ENCODE measurements at places on chromosomes 11 and 22. TPM values are rescaled to one million over a fixed set of nuclear protein-coding genes. Genes with fewer than 3 reads are reported as not detected.

- no peak for DNase-seq
Measured at GRCh38 chr11:83021780-83022125, 49.9 kb downstream of the RAB30 start.

- no peak for DNase-seq
Measured at GRCh38 chr11:27460158-27460978, 12.2 kb downstream of the LGR4 start.

The BLID gene
- not detected for polyA plus RNA-seq

GRCh38 chr22:24087071-24087795, 76.1 kb downstream of the CABIN1 start:
- DNase-seq = no peak

GRCh38 chr11:65394125-65394536, 7.7 kb downstream of the FRMD8 start:
- no peak for DNase-seq

- no peak for DNase-seq
Measured at GRCh38 chr22:35128637-35129036, 62.7 kb downstream of the ISX start.

DNA sequence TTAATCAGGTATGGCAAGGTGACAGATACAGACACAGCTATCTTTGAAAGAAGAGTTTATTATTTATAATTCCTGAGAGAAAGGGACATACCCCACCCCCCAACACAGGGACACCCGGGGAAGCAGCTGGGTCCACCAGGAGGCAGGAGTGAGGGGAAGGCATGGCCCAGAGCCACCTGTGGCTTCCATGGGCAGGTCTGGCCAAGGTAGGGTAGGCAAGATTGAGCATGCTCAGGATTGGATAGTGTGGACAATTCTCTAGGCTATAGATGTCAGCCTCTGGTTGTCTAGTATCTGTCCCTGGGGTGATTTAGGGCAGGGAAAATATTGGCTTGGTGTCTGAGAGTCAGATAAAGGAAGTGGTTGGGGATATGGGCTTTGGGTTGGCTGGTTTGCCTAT, 27.5 kb upstream of the SMIM35 start:
- DNase-seq = no peak

The ANGPTL5 gene
- polyA plus RNA-seq = not detected

GRCh38 chr22:41429232-41429950, 17.2 kb downstream of the TOB2 start:
- no peak for DNase-seq

- no peak for DNase-seq
Measured at GRCh38 chr11:17267576-17267975, 9.0 kb upstream of the NUCB2 start.

DNA sequence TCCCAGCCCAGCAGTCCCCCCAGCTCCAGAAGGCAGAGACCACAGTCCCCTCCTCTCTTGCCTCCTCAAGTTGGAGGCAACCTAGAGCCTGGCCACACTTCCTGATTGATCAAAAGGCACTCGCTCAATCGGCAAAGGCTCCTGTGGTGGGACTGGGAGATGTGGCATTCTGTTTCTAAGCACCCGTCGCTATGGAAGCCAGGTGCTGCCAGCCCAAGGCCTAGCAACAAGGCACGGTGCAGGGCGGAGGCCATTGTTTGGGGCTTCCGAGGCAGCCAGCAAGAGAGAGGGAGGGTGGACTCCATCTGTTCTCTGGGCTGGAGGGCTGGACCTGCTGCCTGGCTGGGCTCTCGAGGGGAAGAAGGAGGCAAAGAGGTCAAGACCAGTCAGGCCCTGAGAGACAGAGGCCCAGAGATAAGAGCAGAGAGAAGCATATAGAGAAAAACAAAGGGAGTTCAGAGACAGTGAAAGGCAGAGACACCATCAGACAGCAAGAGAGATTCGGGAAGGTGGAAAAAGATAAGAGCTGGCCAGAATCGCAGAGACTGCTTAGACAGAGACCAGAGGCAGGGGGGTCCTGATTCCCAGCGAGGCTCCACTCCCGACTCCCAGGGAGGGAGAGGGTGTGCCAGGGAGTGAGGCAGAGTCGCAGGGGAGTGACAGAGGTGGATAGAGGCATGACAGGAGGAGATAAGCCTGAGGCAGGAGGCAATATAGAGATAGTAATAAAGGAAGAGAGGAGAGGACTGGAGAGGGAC, 21.2 kb downstream of the PDE2A start:
- no peak for DNase-seq

DNA sequence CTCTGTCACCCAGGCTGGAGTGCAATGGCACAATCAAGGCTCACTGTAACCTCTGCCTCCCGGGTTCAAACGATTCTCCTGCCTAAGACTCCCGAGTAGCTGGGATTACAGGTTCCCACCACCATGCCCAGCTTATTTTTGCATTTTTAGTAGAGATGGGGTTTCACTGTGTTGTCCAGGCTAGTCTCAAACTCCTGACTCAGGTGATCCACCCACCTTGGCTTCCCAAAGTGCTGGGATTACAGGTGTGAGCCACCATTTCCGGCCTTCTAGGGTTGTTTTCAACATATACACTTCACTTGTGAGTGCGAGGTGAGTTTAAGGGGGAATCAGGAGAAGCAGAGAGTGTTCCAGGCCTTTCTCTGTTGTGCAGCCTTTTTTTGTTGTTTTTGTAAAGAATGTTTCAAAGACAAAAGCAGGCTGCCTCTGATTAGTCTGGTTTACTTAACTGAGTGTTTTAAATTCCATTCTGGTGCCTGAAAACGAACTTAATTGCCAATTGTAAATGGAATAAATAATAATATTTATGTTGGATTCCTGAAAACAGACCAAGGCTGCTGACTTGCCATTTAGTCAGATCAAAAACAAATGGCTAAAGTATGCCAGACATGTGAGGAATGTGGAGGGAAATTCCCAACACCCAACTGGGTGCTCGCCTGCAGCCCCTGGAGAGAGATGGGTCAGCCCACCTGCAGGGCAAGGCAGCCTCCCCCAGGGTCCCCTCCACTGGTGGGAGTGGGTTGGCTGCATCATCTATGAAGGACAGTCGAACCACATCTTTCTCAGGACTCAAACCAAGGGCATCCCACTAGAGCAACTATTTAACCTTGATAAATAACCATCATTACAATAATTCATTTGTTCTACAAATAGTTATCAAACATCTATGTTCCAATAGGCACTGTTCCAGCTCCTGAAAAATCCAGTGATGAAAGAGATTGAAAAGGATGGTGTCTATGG, 4.6 kb upstream of the RANGAP1 start:
- no peak for DNase-seq

- DNase-seq = no peak
Measured at GRCh38 chr11:113161711-113162591, 152.4 kb upstream of the TTC12 start.

DNA sequence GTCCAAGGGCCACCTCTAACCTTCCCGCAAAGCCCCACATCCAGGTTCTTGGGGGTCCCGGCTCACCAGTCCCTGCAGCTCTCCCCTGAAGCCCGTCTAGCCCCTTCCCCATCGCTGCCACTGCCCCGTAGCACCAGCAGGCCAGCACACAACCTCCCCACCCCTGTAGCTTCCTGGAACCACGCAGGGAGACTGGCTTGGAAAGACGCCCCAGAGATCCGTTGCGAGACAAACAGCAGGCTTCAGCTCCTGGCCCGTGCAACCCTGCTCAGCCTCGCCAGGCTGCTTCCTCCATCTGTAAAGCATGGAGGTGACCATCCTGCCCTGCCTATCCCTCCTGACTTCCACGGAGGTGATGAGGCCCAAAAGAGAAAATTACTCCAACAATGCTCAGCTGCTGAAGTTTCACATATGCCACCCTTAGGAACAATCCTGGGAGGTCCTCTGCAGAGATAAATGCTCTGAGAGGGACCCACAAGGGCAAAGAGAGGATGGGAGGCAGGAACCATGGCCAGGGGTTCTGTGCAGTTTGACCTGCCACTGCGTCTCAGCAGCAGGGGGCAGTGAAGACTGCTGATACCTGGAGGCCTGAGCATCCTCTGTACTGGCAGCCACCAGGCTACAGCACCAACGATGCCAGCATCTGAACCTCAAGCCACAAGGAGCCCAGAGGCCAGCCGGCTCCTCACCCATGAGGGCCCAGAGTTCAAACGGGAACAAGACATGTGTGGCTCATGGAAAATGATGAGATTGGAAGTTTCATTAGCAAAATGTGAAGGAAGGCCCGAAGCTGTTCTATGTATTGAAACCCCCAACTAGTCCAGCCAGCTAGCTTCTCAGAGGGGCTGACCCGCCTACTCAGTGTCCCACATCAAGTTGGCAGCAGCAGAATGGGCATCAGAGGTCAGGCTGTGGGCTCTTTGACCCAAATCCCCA, 16.1 kb downstream of the DGCR2 start:
- DNase-seq = no peak

- no peak for DNase-seq
Measured at GRCh38 chr11:9678576-9678975, 14.7 kb downstream of the SWAP70 start.

- DNase-seq = peak; percentile 86
Measured at GRCh38 chr11:44911029-44911814, 39.5 kb downstream of the TP53I11 start.

DNA sequence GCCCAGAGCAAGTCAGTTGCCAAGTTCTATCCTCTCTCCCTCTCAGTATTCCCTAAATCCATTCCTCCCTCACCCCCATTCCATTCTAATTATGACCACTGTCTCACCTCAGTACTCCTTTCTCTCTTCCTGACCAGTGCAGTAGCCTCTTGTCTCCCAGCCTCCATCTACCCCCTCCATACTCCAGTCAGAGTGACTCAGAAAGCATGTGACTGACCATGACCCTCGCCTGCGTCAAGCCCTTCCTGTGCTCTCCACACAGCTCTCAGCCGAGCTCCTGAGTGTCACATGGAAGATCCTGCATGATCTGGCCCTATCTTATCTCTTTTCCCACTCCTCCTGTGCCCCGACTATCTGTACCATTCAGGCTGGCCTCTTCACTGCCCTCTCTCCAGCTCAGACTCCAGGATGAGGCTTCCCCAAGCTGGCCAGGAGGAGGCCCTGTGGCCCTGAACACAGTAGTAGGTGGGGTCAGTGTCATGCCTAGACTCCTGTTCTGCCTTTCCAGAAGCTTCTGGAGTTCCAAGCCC, 42.6 kb downstream of the NEU3 start:
- DNase-seq = no peak

The C1QTNF5 gene
- 27.6 TPM for polyA plus RNA-seq

The SMTNL1 gene
- polyA plus RNA-seq = 148 TPM

DNA sequence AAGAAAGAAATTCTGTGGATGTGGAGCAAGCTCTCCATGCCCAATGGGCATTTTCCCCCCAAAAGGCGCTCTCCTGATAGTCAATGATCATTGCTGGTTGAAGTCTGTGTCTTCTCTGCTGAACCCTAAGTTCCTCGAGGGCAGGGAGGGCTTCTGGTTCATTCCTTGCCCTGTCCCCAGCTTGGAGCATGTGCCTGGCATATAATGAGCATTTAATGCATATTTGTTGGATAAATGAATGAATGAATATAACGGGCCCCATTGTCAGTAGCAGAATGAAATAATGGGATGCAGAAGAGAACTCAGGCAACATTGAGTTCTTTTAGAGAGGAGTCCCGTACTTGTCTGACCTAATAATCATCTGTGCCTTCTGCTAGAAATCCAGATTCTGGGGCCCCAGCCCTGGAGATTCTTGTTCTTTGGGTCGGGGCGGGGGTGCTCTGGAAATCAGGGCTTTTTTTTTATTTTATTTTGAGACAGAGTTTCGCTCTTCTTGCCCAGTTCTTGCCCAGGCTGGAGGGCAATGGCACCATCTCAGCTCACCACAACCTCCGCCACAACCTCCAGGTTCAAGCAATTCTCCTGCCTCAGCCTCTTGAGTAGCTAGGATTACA, 64.4 kb downstream of the CD82 start:
- no peak for DNase-seq

DNA sequence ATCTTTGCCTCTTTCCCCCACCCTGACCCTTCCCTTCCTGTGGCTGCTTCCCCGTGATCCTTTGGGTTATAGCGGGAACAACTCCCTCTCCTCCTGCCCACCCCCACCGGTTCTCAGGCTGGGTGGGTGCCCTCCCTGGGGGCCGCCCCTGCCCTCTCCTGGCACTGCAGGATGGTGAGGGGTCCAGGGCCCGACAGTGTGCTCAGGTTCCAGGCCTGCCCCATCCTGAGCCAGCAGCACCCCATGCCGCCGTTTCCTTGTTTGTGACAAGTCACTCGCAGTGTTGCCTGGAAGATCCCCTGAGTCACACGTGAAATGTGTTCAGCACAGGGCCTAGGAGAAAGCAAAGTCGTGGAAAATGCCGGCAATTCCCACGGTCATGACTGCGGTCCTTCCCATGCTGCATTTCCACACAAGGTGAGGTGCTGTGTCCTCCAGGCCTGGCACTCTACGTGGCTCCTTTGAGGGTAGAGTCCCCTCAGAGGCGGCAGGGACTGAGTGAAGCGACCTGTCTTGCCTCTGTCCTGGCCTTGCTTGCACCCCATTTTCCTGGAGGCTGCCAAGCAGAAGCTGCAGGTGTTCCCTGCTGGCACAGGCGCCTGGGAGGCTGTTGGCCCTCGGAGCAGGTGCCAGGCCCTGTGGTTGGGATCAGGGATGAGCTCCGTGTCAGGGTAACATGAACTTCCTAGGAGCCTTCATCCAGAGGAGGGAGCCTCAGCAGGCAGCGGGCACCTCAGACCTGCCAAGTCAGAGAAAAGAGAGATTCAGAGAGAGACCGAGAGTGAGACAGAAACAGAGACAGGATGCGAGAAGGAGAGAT, 80.5 kb upstream of the LINC01488 start:
- DNase-seq = no peak

The GTF2H1 gene
- polyA plus RNA-seq = 33.2 TPM

The C1QTNF4 gene
- 11.6 TPM for polyA plus RNA-seq

The TMEM191B gene
- not detected for polyA plus RNA-seq

The OR52I2 gene
- not detected for polyA plus RNA-seq

GRCh38 chr22:19962246-19962908, 20.8 kb upstream of the TXNRD2 start:
- DNase-seq = no peak

The MICAL3 gene
- polyA plus RNA-seq = 54.3 TPM

DNA sequence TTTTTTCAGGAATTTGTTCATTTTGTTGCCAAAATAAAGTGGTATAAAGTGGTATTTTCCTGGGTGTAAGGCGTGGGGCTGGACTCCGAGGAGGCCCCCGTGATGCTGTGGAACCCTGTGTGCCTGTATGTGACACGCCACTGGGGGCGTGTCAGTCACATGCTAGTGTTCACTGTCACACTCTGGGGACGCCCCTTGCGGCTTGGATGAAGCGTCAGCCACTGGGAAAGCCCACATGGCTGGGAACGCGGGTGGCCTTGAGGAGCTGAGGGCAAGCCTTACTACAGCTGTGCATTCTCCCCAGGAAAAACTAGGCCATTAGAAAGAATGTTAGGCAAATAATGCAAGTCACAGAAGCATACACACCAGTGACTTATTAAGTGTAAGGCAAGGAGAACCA, 77.0 kb upstream of the SLC25A18 start:
- no peak for DNase-seq

The HSPB2 gene
- polyA plus RNA-seq = 101 TPM

DNA sequence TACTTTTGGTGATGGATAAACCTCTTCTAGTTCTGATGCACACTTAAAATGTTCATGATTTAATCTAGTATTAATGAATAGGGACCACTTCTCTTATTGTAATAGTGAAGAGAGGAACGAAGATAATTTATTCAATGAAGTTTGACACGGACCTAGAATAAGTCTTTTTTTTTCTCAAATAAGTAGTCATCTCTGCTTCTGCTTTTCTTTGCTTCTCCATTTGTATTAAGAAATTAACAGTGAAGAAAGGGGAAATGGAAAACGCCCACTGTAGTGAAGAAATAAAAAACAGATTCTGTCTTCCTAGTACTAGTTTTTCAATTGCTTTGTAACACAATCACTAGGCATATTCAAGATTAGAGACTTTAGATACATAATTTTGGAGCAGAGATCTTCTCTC, 73.0 kb downstream of the CD44 start:
- DNase-seq = no peak

GRCh38 chr11:83990160-83990733, 704.1 kb upstream of the CCDC90B start:
- peak; percentile 8 for DNase-seq
